ENCODE measurements at places on chromosomes 7 and 10.
A peak's percentile ranks its signal among the peaks of the same experiment; 100 is the strongest.

DNA sequence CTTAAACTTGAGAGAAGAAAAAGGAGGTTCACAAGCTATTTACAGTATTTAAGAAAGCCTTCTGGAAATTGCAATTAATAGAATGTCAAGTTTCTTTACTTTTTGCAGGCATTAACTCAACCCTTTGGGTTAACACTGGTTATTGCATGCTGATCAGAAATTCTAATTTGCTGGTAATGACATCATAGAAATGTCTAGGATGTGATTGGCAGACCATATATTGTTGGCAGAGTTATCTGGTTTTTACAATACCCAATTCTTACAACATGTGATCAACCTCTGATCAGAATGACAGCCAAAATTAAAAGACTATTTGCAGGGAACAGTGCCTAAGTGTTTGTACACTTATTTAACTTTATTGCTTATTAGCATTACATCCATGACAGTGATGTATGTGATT, 1.6 kb upstream of the CASD1 start:
- no peak for DNase-seq

DNA sequence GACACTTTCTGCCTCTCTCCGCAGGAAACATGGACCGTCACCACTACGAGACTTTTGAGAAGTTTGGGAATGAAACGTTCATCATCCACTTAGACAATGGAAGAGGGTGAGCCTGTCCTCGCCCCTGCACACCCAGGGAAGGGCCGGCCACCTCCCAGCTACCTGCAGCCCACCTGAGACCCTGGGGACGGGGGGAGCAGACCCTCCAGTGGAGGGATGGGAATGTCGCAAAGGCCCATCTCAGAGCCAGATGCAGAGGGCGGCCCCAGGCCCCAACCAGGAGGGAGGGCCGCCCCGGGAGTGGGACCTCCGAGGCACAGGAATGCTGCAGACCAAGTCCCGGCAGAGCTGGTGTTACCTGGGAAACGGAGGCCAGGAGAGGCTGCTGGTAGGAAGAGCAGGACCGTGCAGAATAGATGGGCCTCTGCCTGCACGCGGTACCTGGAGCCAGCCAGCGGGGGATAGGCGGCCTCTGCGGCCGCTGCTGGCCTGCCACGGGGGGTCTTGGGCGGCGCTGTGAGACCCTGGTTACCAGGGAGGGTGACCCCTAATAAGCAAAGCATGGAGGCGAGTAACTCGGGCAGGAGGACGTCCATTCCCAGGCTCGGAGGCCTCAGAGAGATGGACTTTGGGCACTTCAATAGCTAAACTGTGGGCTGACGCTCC, 32.9 kb upstream of the FOXL3 start:
- no peak for DNase-seq

- DNase-seq = no peak
Measured at GRCh38 chr7:133575726-133576440, 323.0 kb downstream of the EXOC4 start.

- DNase-seq = no peak
Measured at GRCh38 chr7:132035517-132036362, 479.3 kb upstream of the PODXL start.

DNA sequence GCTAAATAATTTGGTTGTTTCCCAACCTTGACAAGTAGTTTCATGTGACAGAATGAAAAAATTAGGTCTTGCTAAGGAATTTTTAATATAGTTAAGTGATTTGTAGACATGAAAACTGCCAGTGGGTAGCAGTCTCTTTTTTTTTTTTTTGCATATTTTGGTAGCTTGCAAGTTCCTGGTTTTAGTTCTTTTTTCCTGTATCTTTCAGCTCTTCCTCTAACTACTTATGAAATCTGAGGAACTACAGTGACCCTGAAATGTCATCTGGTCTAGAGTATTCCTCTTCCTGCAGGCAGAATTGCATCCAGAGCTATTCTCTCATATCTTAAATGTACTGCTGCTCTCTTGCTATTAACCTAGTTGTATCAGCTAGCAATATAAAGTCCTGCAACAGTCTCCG, 160.4 kb downstream of the HDAC9 start:
- no peak for DNase-seq

- no peak for DNase-seq
Measured at GRCh38 chr10:18719811-18720210, 60.6 kb downstream of the ARL5B start.

DNA sequence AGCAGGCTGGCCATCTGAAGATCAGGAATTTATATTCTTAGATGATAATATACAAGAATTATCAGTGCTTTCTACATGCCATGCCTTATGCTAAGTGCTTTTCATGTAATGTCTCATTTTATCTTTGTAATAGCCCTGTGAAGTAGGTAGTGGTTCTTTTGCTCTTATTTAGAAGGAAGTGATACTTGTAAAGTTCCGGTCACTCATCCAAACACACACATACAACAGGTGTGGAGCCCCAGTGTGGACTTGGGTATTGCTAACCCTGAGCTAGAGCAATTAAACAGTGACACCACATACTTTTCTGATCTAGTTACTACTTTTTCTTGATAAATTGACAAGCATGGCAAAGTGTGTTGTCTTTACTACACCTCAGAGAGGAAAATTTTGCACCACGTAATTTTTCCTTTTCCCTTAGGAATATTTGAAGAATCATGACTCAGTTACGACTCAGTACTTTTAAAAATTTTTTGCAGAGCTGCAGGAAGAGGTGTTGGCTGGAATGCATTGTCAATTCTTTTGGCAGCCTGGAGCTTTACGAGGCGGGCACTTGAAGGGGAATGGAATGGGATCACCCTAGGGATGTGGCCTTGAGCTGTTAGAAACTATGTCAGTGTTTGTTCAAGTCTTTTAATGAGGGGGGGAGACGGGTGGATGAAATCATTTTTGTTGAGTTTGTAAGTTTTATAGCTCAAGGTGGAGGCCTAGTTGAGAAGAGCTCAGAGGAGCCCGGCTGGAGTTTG, 212.5 kb upstream of the CELF2 start:
- no peak for DNase-seq

- DNase-seq = no peak
Measured at GRCh38 chr7:53218730-53219504, 183.5 kb downstream of the POM121L12 start.

DNA sequence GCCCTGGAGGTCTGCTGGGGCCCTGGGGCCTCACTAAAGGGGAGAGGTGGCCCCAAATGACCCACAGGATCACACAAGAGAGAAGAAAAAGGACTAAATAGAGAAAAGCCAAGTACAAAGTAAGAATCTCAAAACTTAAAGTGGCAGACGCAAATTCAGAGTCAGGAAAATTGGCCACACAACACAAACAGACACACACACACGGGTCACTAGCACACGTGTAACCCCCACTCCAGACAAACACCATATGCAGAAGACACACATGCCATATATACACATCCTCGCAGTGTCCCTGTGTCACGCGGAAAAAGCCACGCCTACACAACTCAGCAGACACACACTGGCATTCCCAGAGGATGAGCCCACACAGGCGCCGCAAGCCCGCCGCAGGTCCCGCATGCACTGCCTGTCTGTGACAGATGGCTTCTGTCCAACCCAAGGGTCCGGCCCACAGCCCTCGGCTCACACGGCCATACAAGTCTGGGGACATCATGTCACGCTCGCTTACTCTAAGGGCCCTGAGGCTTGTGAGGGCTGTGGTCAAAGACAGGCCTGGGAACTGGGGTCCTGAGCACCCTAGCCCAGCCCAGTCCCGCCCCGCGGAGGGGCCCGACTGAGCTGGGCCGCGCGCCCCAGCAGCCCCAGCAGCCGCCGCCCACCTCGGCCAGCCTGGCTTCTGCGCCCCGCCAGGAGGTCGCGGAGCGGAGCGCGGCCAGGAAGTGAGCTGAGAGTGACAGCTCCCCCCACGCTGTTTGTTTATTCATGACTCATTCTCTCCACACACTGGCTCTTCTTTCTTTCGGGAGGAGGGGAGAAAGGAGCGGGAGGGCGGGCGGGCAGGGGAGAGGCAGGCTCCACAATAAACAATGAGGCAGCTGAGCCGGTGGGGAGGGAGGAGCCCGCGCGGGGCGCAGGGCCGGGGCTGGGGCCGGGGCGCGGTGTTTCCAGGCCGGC, 95.5 kb upstream of the ZMIZ1 start:
- peak; percentile 83 for DNase-seq

- no peak for DNase-seq
Measured at GRCh38 chr7:105689067-105689819, 108.0 kb upstream of the EFCAB10 start.

DNA sequence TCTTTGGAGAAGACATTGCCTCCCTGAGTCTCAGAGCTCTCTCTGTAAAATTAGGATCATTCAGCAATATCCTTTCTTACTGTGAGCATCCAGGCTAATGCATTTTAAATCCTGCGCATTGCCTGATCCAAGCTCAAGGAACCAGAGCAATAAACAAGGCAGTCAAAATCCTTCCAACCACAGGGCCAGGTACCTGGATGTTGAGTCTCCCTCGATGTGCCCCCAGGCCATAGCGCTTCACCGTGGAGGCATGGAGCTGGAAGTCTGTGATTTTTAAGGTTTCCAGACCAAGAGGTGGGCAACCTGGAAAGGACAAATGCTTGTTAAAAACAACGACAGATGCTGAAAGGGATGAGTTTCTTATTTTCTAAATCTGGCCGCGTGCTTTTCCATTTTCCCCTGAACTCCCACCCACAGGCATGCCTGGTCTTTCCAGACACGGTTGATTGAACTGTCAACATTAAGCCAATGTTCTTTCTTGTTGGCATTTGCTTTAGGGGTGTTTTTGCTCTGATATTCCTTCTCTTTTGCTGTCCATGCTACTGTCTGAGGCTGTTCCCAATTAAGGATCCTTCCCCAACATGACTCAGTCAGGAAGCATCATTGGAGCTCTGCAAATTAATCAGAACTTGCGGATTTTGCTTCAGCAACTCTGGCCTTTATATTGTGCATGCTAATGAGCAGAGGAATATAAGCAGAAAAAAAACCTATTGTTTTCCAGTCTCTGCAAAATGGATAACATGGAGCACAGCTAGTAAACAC, 29.0 kb downstream of the CPXM2 start:
- no peak for DNase-seq

DNA sequence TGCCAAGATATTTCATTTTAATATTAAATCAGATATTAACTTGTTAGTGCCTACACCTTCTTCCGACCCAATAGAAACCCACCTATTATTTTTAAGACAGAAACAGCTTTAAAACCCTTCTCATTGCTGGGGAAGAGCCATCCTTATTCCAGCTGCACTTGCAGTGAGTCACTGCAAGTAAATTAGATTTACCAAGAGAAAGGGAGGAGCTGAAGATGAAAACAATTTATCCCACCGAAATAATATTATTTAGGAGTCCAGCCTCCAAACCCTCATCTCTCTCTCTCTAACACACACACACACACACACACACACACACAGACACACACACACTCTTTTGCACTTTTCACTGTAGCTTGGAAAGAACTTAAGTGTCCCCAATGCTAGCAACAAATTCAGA, 26.9 kb downstream of the TWIST1 start:
- DNase-seq = no peak

- no peak for DNase-seq
Measured at GRCh38 chr7:44976746-44977196, 2.0 kb downstream of the MYO1G start.

- no peak for DNase-seq
Measured at GRCh38 chr10:97321804-97322190, 2.7 kb downstream of the FRAT1 start.

DNA sequence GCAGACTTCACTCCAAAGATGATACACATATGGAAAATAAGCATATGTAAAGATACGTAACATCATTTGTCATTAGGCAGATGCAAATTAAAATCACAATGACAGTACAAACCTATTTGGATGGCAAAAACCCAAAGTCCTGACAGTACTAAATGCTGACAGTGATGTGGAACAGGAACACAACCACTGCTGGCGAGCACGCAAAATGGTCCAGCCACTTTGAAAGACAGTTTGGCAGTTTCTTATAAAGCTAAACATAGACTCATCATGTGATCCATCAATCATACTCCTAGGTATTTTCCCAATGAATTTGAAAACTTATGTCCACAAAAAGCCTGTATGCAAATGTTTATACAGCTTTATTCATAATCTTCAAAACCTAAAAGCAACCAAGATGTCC, 200.7 kb downstream of the RAMP3 start:
- DNase-seq = no peak

DNA sequence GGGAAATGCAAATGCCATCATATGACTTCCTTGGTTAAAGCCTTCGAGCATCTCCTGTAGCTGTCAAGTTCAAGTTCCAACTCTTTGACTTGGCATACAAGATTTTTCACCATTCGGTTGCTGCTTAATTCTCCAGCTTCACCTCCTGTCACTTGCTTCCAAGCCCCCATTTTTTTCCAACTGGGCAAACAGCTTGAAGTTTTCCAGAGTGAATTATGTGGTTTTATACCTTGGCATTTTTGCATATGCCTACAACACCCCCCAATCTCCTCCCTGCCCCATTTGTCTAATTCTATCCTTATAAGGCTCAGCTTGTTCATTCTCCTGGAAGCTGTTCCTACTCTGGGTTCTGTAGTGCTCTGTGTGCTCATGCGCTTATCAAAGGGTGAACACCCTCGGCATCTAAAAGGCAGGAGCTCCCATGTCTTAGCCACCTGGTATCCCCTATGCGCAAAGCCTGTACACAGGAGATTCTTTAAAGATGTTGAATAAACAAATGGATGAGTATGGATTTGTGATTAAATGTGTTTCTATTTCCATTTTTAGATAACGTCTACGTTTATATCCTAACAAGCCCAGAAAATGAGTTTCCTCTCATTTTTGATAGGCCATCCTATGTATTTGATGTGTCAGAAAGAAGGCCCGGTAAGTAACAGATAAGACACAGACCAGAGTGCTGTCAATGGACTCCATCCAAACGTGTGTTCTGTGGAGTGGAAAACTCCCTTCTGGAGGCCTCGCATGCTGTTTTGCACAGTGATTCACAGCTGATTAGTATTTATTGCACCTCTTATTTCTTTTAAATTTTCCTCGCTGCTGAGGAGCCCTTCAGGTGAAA, 52.5 kb downstream of the CDHR3 start:
- no peak for DNase-seq

GRCh38 chr10:70265032-70265689, 18.6 kb downstream of the NPFFR1 start:
- DNase-seq = peak; percentile 6

- no peak for DNase-seq
Measured at GRCh38 chr10:48508791-48509772, 95.8 kb downstream of the ARHGAP22 start.

DNA sequence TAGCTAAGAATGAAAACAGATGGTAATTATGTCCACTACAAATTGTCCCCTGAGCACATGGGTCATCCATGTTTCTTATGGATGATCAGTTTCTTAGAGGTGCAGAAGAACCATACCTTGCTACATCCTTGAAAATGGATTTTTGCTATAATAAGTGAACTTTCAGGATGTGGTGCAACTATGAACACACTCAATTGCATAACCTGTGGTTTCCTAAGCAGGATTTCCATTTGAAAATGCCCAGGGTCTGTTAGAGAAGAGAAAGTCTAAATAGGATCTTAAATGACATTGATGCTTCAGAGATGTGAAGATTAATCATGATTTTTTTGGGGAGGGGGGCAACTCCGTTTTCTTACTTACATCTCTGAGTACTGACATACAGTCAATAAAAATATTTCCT, 39.6 kb upstream of the CACNB2 start:
- no peak for DNase-seq

GRCh38 chr10:3057946-3058345, 9.4 kb upstream of the PFKP start:
- DNase-seq = no peak
